GM12878 (cell line): ENCODE measurements at places on chromosomes 3 and 15. TPM values are rescaled to one million over a fixed set of nuclear protein-coding genes. Genes with fewer than 3 reads are reported as not detected.

- H3K4me1 ChIP-seq, result no peaks in the 10 kb centered on the region
- no peaks in the 10 kb centered on the region for H3K36me3 ChIP-seq
- no peak overlapping the region for H3K27ac ChIP-seq
These were observed 163.9 kb downstream of the THSD4 start for GRCh38 chr15:71278989-71279756.

GRCh38 chr3:108629974-108630373, 40.5 kb downstream of the DZIP3 start:
- no peak overlapping the region for H3K4me3 ChIP-seq
- H3K4me1 ChIP-seq, result no peaks in the 10 kb centered on the region
- no peak overlapping the region for H3K27ac ChIP-seq
- H3K27me3 ChIP-seq, result no peaks in the 10 kb centered on the region

DNA sequence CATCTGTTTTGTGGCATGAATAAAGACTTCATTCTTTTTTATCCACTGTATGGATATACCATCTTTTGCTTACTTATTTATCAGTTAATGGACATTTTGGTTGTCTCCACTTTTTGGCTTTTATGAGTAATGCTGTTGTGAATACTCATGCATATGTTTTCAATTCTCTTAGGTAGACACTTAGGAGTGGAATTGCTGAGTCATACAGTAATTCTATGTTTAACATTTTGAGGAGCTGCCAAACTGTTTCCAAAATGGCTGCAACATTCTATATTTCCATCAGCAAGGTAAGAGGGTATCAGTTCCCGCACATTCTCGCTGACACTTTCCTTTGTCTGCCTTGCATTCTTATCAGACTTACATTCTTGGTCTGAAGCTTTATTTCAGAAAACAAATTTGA, 191.1 kb downstream of the WNT5A start:
- H3K4me3 ChIP-seq, result no peak overlapping the region
- no peaks in the 10 kb centered on the region for H3K4me1 ChIP-seq
- H3K36me3 ChIP-seq, result no peaks in the 10 kb centered on the region
- DNase-seq, result no peak

GRCh38 chr3:141425523-141426233, 57.4 kb downstream of the ZBTB38 start:
- H3K27ac ChIP-seq, result peak overlapping the region; percentile 13; the same call in 1 of the 2 replicates
- peaks cover 7% of the 10 kb centered on the region for H3K4me1 ChIP-seq
- no peaks in the 10 kb centered on the region for H3K27me3 ChIP-seq
- DNase-seq, result no peak
- peaks cover 50% of the 10 kb centered on the region for H3K36me3 ChIP-seq

- no peaks in the 10 kb centered on the region for H3K4me1 ChIP-seq
- no peak for DNase-seq
- no peak overlapping the region for H3K4me3 ChIP-seq
These were observed 200.8 kb upstream of the TMCO5A start for GRCh38 chr15:37733628-37734027.

- no peaks in the 10 kb centered on the region for H3K4me1 ChIP-seq
- H3K27me3 ChIP-seq, result no peaks in the 10 kb centered on the region
- no peaks in the 10 kb centered on the region for H3K36me3 ChIP-seq
- no peak overlapping the region for H3K4me3 ChIP-seq
These were observed 578.7 kb upstream of the NECTIN3 start for GRCh38 chr3:110492876-110493275.

PLSCR5 gene
- not detected in 2 replicates for polyA plus RNA-seq

ADGRG7 gene
- polyA plus RNA-seq, result not detected in 2 replicates

NANOGP8 gene
- not detected in 2 replicates for polyA plus RNA-seq

GRCh38 chr15:83163032-83163431, 44.6 kb downstream of the HDGFL3 start:
- no peak overlapping the region for H3K27ac ChIP-seq
- no peaks in the 10 kb centered on the region for H3K27me3 ChIP-seq
- H3K4me1 ChIP-seq, result no peaks in the 10 kb centered on the region
- no peak overlapping the region for H3K4me3 ChIP-seq
- no peak for DNase-seq

NPAP1 gene
- not detected in 2 replicates for polyA plus RNA-seq

DNA sequence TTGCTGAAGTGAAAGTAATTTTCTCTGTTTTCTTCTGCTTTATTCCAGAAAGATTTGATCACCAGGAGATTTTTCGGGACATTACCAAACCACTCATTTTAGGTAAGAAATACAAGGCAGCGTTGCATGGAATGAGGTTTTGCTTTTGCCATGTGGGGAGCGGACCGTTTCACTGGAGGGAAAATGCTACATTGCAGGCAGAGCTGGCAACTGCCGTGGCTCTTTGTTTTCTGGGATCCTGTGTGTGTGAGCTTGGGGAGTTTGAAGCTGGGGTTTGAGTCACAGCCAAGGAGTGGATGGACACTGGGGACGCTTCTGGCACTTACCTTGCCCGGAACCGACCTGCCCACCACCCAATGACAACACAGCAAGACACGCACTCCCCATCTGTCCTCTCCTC, 109.9 kb downstream of the APBA2 start:
- H3K27me3 ChIP-seq, result no peaks in the 10 kb centered on the region
- no peaks in the 10 kb centered on the region for H3K4me1 ChIP-seq
- no peaks in the 10 kb centered on the region for H3K36me3 ChIP-seq
- no peak overlapping the region for H3K27ac ChIP-seq
- DNase-seq, result no peak

RTP3 gene
- polyA plus RNA-seq, result not detected in 2 replicates

- DNase-seq, result no peak
- H3K36me3 ChIP-seq, result no peaks in the 10 kb centered on the region
- peaks cover 5% of the 10 kb centered on the region; the same call in 1 of the 2 replicates for H3K27me3 ChIP-seq
- H3K4me1 ChIP-seq, result no peaks in the 10 kb centered on the region
These were observed 63.7 kb downstream of the GPR176 start for GRCh38 chr15:39856357-39856756.

DNA sequence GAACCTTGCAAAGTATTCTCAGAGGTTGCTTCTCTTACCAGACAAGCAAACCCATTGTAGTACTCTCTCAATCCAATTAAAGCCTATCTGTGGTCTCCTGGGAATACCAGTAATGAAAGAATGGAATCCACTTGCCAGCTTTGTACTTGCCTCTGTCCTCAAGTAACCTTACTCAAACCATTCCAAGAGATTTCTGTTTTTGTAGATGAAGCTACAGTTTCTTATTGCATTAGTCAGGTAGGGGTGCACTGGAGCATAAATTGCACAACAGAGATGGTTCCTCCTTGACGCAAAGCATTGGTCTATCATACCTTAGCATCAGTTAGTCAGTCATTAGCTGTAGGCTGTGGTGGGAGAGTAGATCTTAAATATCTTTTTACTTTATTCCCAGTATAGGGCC, 52.9 kb downstream of the BTLA start:
- H3K27me3 ChIP-seq, result no peaks in the 10 kb centered on the region
- H3K36me3 ChIP-seq, result no peaks in the 10 kb centered on the region
- no peak overlapping the region for H3K4me3 ChIP-seq
- no peak overlapping the region for H3K27ac ChIP-seq
- no peaks in the 10 kb centered on the region for H3K4me1 ChIP-seq

CCDC32 gene
- polyA plus RNA-seq, result 60.8 and 61.0 TPM in 2 replicates

DNA sequence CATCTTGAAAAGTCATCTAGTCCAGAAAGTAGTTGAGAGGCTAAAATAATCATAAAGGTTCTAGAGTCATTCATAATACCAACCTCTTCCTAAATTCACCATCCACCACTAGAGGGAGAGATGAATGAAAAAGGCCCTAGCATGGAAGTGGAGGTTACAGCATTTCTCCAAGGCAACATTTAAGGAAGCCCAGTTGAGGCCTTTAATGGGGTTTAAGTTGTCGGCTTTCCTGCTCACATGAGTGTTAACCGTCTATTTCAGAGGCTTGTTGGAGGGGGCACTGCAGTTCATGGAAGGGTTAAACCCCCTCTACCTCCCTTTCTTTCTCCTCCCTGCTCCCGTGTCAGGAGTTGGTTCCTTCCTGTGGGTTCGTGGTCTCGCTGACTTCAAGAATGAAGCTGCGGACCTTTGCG, 3.8 kb upstream of the SLCO3A1 start:
- no peaks in the 10 kb centered on the region for H3K36me3 ChIP-seq
- H3K27me3 ChIP-seq, result no peaks in the 10 kb centered on the region
- DNase-seq, result no peak
- no peak overlapping the region for H3K4me3 ChIP-seq
- H3K27ac ChIP-seq, result no peak overlapping the region
- H3K4me1 ChIP-seq, result no peaks in the 10 kb centered on the region; the same call in 1 of the 2 replicates

MUC13 gene
- 0.18 and 0.27 TPM in 2 replicates for polyA plus RNA-seq

DNA sequence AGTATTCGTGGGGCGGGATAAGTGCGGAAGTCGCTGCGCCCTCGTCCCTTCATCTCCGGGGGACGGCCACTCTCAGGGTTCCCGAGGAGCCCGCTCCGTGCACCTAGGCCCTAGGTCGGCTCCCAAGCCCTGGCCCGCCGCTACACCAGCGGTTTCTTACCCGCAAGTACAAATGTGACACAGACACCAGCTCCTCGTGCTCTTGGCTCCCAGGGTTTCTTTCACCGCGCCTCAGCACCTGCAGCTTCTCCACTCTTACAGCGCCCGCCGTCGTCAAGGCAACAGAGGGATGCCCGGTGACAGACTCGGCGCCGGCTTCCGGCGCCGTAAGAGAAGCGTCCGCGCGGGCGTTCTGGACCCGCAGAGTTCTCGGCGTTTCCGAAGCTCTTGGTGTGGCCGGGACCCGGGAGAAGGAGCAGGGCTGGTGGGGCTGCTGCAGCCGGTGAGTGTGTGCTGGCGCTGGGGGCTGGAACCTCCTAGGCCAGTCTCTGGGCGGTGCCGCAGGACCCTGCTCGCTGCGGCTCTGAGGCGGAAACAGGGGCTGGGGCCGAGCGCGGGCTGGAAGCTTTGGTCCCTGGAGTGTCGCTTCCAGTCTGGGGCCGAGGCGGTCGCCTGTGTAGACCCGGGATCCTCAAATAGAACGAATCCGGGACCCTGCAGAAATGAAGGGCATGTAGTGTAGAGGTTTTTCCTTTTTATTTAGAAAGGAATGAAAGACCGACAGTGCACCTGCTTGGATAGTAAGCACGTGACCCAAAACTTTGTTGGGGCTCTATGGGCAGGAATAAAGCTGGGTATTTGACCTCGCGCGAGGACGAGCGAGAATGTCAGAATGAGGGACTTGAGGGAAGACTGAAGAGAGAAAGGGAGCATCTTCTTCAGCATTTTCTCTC, 155.4 kb upstream of the GOLGA6L4 start:
- H3K27ac ChIP-seq, result no peak overlapping the region
- no peaks in the 10 kb centered on the region for H3K36me3 ChIP-seq
- no peak for DNase-seq

DNA sequence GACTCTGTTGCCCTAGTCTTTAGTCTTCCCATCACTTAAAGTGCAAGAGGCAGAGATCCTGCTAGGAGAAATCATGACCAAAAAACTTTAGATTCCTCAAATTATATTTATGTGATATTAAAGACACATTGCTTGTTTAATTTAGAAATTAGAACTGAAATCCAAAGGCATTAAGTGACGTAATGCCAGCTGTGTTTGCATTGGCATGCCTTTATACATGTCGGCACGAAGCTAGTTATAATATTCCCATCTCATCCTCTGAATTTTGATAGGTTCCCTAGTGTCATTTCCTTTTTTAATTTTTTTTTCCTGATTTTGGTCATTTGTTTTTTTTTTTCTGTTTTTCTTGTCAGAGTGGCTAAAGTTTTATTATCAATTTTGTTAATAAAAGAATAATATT, 203.5 kb upstream of the ZBTB20 start:
- H3K36me3 ChIP-seq, result no peaks in the 10 kb centered on the region
- no peaks in the 10 kb centered on the region for H3K27me3 ChIP-seq
- no peak overlapping the region for H3K27ac ChIP-seq
- no peaks in the 10 kb centered on the region for H3K4me1 ChIP-seq
